Thyroid gland (tissue), 4 donors: ENCODE measurements at places on chromosomes 2 and 18. TPM values are rescaled to one million over a fixed set of nuclear protein-coding genes. Genes with fewer than 3 reads are reported as not detected.

- H3K27me3 ChIP-seq, result no peaks in the 10 kb centered on the region
- H3K4me1 ChIP-seq, result peaks cover 9% of the 10 kb centered on the region
- no peaks in the 10 kb centered on the region for H3K36me3 ChIP-seq
- peak overlapping the region; percentile 22 for H3K4me3 ChIP-seq
- DNase-seq, result peak; percentile 93
- H3K27ac ChIP-seq, result no peak overlapping the region
Measured at GRCh38 chr18:37393945-37394609, 171.5 kb downstream of the CELF4 start.

Gene FOXD4L1
- 2.0 TPM for total RNA-seq

Gene C2orf92
- 9.8 TPM for total RNA-seq

DNA sequence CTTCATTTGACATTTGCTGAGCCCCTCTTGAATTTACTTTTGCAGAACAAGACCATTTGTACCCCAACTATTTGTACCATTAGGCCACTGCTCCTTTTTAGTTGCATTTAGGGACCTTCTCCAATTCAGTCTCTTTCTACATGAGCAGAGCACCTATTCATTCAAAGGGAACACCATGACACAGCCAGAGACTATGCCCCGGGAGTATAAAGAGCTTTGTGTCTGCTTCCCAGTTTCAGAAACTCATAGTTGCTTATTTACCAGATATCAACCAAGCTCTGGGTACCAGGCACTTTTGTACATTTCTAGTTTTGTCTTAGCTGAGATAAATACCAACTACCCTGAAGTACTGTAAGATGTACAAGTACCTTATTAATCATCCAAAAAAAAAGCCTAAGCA is 269.1 kb upstream of the SIX3 start:
- H3K27me3 ChIP-seq, result no peaks in the 10 kb centered on the region
- H3K4me1 ChIP-seq, result no peaks in the 10 kb centered on the region
- H3K27ac ChIP-seq, result no peak overlapping the region
- no peak overlapping the region for H3K4me3 ChIP-seq
- DNase-seq, result no peak

Gene ARHGAP15
- 13.0 TPM for total RNA-seq

- no peak overlapping the region for H3K27ac ChIP-seq
- DNase-seq, result no peak
- H3K4me3 ChIP-seq, result no peak overlapping the region
- H3K36me3 ChIP-seq, result no peaks in the 10 kb centered on the region
- no peaks in the 10 kb centered on the region for H3K27me3 ChIP-seq
Measured at GRCh38 chr2:167133614-167134013, 245.3 kb downstream of the XIRP2 start.

DNA sequence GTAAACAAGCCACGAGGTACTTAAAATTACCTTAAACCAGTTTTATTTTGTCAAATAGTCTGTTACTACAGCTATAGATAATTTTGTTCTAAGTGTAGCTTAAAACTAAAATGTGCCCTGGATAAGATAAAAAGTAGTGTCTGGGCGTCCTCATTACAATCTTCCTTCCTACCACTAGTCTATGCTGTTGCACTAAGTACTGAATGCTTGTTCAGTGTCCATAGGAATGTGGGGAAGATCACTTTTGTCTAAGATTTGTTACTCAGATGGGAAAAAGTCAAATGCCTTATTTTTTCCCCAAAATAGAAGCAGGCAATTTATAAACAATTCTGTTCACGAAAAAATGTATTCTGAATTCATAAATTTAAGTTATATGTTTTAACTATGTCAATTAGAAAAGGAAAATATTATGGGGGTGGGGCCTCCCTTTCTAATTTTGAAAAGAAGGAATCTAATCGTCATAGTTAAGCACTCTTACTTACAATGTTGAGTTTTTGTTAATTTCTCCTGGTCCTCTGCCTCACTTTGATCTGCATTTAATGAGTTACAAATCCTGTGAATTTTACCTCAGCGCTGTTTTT is 140.4 kb upstream of the VRK2 start:
- DNase-seq, result no peak
- no peaks in the 10 kb centered on the region for H3K27me3 ChIP-seq
- no peak overlapping the region for H3K4me3 ChIP-seq
- H3K36me3 ChIP-seq, result no peaks in the 10 kb centered on the region

GRCh38 chr2:162989507-162989906 is 150.9 kb upstream of the KCNH7 start:
- H3K27me3 ChIP-seq, result no peaks in the 10 kb centered on the region
- H3K27ac ChIP-seq, result no peak overlapping the region
- no peak for DNase-seq
- H3K4me1 ChIP-seq, result no peaks in the 10 kb centered on the region
- no peaks in the 10 kb centered on the region for H3K36me3 ChIP-seq

- H3K27ac ChIP-seq, result no peak overlapping the region
- DNase-seq, result no peak
- H3K36me3 ChIP-seq, result no peaks in the 10 kb centered on the region
- H3K27me3 ChIP-seq, result no peaks in the 10 kb centered on the region
Measured at GRCh38 chr2:96129528-96130120, 8.7 kb downstream of the ASTL start.

GRCh38 chr2:156837635-156838370 is 401.6 kb downstream of the GPD2 start:
- H3K4me3 ChIP-seq, result no peak overlapping the region
- no peaks in the 10 kb centered on the region for H3K36me3 ChIP-seq
- DNase-seq, result no peak

- peaks cover 23% of the 10 kb centered on the region for H3K4me1 ChIP-seq
- no peak overlapping the region for H3K27ac ChIP-seq
- H3K36me3 ChIP-seq, result no peaks in the 10 kb centered on the region
- H3K4me3 ChIP-seq, result no peak overlapping the region
- H3K27me3 ChIP-seq, result no peaks in the 10 kb centered on the region
Measured at GRCh38 chr18:3538456-3538855, 88.5 kb downstream of the TGIF1 start.

GRCh38 chr2:132404056-132404455 is 12.5 kb upstream of the GPR39 start:
- no peaks in the 10 kb centered on the region for H3K4me1 ChIP-seq
- DNase-seq, result no peak
- H3K27me3 ChIP-seq, result no peaks in the 10 kb centered on the region
- H3K27ac ChIP-seq, result no peak overlapping the region
- H3K36me3 ChIP-seq, result no peaks in the 10 kb centered on the region
- H3K4me3 ChIP-seq, result no peak overlapping the region

- H3K27me3 ChIP-seq, result no peaks in the 10 kb centered on the region
- no peak for DNase-seq
- no peak overlapping the region for H3K4me3 ChIP-seq
- no peaks in the 10 kb centered on the region for H3K4me1 ChIP-seq
Measured at GRCh38 chr2:55119711-55120487, 69.6 kb upstream of the RTN4 start.

Gene CCL20
- total RNA-seq, result not detected
